Memory B cell (primary cell): ENCODE measurements at places on chromosomes 1 and 21.

DNA sequence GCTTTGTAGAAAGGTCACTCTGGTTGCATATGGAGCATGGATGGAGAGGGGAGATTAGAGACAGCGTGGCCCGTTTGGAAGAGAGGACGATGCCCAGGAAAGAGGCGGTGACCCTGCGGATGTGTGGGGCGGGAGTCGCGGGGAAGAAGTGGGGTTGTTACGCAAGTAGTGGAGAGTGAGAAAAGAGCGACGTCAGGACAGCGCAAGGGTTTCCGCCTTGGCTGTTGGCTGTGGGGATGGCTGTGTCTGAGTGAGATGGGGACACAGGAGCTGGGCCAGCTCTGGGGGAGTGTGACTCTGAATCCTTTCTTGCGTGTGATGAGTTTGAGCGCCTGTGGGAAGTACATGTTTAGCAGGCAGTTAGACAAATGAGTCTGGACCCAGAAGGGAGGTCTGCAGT lies 3.8 kb downstream of the B4GALT2 start:
- no peak for DNase-seq

DNA sequence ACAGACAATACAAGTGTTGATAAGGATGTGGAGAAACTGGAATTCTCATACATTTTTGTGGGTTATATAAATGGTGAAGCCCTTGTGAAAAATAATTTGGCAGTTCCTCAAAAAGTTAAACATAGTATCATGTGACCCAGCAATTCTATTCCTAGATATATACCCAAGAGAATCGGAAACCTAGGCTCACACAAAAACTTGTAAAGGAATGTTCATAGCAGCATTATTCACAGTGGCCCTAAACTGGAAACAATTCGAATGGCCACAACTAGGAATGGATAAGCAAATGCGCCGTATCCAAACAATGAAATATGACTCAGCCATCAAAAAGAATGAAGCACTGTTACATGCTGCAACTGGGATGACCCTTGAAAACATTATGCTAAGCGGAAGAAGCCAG lies 3.9 kb upstream of the CD247 start:
- DNase-seq = no peak

- DNase-seq = no peak
Observed at GRCh38 chr1:46532095-46532494, 19.4 kb downstream of the KNCN start.

DNA sequence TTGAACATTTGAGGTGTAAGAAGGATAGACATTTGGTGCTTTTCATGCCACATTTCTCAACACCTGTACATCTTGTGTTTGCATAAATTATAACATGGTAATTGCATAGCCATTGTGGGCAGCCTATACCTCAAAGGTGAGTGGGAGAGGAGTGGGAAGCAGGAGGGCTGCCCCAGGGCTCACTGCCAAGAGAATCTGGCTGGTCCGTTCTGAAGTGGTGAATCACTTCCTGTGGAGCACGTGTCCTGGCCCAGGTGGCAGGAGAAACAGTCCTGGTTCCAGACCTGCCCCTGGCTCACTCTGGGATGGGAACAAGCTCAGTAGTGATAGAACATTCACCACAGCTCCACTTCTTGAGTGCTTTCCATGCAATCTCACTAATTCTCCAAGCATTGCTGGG lies 11.6 kb upstream of the OLFML2B start:
- no peak for DNase-seq

DNA sequence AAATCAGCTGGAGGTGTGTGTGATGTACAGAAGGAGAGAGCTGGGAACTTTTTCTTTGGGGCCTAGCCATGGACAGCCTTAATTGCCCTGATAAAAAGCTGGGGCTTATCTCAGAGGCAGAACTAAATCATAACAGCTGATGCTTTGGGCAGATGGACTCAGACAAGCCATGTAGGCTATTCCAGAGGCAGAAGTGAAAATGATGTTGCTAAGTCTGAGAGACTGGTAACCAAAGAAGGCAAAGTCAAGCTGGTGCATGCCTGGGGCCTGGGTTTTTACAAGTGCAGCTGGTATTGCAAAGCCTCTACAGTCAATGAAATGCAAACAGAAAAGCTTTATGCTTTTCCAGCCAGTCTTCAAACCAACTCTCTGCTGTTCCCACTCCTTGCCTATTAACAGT lies 39.0 kb upstream of the LMX1A start:
- no peak for DNase-seq

DNA sequence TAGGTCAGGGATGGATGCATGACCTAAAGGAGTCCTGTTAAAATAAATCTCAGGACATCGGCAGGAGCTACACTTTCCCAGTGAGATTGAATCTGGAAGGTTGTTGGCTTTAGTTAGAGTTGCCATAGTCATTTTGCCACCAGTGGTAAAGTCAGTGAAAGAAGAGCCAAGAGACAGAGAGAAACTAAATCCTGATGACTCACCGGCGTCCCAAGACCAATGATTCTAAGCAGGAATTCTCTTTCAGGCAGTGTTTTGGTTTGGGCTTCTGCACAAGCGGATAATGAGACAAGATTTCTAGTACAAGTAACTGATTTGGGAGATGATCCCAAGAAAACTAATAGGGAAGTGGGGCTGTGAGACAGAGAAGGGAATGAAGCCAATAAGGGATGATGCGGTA lies 88.8 kb upstream of the ETS2 start:
- no peak for DNase-seq

DNA sequence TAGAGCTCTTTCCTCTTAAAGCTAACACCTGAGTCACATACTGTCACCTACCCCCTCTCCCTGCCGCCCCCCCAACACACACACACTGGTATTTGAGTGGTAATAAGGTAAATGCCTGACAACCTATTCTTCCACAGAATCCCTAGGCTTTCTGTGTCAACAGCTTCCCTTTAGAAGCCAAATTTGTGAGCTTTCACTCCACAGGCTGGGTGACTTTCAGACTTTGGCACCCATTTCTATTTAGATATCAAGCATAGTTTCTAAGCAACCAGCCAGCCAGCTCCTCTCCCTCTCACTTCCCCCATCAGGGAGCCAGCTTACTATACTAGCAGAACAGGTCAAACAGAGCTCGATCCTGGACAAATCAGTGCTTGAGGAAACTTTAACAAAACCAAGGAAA lies 3.2 kb upstream of the C1orf74 start:
- no peak for DNase-seq

GRCh38 chr1:204726478-204726877 lies 40.9 kb upstream of the LRRN2 start:
- no peak for DNase-seq

GRCh38 chr1:183896466-183897048 lies 91.6 kb downstream of the RGL1 start:
- no peak for DNase-seq

DNA sequence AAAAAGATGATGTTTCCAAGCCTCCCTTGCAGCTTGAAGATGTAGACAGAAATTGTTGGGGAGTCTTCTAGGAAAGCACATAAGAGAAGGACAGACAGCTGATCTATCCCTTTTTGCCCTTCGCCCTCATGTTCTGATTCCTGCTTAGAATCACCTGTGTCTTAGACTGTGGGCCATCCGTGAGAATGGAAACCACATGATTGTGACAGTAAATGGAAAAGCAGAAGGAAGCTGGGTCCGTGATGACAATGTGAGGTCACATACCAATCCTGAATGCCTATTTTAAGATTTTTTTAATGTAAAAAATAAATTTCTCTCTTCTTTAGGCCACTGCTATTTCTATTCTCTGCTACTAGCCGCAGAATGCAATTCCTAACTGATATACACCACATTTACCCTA lies 67.7 kb upstream of the C1orf87 start:
- no peak for DNase-seq

DNA sequence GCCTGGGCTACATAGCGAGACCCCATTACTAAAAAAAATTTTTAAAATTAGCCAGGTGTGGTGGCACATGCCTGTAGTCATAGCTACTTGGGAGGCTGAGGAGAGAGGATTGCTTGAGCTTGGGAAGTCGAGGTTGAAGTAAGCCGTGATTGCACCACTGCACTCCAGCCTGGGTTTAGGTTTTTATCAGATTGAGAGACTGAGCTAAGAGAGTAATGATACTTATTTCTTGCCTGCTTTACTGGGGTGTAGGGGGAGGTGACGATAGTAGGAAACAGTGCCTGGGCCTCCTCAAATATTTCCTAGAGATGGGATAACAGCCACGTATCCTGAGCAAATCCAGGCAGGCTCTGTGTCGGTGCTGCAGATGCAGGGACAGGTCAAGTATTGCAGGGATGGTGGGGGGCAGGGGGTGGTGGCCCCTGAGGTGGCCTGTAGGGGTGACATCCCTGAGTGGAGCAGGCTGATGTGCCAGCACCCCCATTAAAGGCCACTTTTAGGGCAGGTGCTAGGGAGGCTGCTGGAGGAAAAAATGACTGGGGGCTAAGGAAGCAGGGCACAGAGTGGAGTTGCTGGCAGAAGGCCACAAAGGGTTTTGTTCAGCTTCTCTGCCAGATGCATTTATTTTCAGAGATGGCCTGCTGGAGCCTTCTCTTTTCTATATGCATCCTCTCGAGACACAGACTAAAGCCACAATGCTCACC lies 130.5 kb downstream of the RHOU start:
- DNase-seq = no peak
